ENCODE measurements at places on chromosomes 11 and 22.

DNA sequence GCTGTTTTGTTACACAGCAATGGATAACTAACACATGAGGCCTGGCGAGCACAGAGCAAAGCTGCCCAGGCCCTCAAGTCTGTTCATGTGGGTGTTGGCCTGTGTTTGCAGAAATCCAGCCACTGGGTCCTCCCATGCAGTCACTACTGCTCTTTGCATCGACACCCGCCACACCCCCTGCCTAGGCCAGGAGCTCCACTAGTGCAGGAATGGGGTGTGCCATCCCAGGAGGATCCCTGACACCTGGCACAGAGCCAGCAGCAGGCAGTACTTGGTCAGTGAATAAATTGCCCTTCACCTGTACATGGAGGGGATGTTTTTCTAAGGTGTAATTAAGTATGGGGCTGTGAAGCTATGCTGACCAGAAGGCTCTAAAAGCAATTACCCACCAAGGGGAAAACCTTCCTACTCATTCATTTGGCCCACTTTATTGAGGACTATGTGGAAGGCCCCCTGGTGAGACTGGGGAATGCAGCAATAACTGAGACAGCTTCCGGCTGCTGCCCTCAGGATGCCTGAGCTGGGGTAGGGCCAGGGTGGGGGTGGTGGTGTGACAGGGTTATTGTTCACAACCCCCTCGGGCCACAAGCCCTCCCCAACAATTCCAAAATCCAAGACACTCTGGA, 160.8 kb downstream of the CRYBB2 start:
- DNase-seq = no peak

GRCh38 chr11:118620529-118621070, 13.2 kb downstream of the PHLDB1 start:
- no peak for DNase-seq

DNA sequence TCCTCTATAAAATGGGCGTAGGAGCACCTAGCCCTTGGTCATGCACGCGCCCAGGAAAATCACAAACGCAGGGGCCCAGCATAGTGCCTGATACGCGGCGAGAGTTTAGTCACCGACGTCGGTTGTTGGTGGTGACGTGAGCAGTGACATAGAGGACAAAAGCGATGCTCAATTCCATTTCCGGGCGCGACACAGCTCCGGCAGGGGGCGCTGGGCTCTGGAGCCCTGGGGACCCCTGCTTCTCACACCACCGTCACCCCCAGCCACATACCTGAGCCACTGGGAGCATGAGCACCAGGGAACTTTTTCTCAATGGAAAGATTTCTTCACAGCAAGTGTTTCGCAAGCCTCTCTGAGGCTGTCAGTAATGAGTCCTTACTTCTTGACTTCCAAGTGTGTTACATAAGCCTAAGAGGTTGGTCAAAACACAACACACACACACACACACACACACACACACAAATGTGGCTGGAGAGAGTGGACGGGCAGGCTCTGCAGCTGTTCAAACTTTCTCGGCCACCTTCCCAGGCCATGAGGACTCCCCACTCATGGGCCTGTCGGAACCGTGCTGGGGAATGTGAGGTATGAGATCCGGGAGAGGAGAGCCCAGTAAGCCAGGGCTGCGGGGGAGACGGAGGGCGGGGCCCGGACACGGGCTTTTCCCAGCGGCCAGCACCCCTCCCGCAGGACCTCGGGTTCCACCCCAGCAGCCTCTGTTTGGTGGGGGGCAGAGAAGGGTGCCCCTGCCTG, 36.9 kb upstream of the LINC01488 start:
- peak; percentile 61 for DNase-seq

GRCh38 chr11:69232821-69233743, 60.9 kb upstream of the MYEOV start:
- no peak for DNase-seq
